Inflammatory macrophage treated with lipopolysaccharide for 1 hour (primary cell): ENCODE measurements at places on chromosomes 2 and 18.
A peak's percentile ranks its signal among the peaks of the same experiment; 100 is the strongest.

DNA sequence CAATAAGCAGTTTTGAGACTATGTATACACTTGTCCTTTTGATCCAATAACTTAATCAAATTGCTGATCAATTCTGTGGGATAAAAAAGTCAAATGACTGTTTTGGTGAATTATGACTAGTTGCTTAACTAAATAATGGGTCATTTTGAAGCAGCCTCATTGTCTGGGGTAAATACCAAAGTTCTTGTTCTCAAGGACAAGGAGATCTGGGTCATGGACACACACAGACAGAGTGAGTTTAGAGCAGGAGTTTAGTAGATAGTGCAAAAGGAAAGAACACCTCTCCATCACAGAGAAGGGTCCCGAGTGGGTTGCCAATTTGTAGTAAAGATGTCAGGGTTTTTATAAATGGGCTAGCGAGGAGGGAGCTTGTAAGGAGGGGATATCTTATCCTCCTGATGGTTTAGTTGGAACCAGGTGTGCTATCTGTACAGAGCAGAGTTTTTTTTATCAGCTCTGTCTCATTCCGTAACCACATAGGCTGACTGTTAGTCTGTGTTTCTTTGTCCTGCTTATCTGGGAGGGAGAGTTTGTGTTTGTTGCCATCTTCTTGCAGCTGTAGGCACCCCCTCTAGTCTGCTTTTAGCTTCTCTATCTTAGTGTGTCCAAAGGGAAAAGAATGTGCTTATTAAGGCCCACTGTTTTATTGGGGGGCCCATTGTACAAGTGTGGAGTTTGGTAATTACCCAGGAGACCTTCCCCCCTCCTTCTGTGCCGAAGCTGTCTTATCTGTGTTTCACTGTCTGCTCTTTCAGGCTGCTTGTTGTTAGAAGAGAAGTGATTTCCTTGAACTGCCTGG, 48.7 kb upstream of the C1GALT1C1L start:
- no peak for DNase-seq

- no peak for DNase-seq
These were observed 217.6 kb downstream of the BABAM2 start for GRCh38 chr2:28108143-28108542.

DNA sequence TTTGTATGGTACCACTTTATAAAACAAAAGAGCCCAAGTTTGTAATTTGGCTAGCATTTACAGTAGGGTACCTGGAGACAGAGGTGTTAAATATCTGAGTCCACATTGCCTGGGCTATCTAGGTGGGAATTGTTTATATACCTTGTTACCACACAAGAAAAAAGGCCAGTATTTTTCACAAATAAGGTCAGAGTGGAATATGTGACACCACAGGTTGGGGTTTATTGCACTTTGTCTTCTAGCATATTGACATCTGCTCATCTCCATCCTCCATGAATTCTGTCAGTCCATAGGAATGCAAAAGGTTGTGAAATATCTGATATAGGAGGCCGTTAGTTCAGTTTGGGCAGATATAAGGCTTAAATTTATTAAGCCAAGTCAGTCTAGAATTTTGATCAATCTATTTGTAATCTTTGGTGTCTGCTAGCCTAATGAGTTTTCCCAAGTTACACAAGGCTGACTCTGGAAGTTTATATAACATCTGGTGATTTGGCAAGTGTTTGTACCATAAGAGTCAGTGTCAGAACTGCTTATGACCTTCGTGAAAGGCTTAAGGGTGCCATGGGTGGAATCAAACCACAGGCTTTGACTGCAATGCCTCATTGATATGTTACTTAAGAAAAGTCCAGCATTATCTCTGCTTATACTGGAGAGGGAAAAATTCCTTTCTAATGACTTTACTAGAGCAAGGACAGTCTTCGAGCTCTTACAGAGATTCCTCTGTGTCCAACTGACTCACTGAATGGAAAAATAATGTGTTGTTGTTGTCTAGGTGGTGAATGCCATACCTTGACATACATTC, 11.3 kb upstream of the DPP4 start:
- DNase-seq, result no peak

DNA sequence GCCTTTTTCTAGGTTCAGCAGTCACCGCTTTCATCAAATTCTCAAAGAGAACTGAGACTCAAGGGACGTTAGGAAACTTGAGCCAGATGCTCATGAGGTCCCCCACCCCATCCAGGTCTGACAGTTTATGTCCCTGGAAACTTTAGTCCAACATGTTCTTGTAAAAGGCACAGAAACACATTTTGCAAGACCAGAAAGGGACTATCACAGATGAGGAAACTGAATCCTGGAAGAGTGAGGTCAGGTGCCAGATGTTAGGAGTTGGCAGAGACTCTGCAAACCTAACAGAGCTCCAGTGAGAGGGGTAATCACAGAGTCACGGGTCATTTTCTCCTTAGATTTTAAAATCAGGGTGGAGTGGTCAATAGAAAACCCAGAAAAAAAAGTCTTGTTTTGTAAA, 76.6 kb downstream of the RDH14 start:
- no peak for DNase-seq

GRCh38 chr2:63378589-63378988, 209.7 kb downstream of the WDPCP start:
- no peak for DNase-seq

DNA sequence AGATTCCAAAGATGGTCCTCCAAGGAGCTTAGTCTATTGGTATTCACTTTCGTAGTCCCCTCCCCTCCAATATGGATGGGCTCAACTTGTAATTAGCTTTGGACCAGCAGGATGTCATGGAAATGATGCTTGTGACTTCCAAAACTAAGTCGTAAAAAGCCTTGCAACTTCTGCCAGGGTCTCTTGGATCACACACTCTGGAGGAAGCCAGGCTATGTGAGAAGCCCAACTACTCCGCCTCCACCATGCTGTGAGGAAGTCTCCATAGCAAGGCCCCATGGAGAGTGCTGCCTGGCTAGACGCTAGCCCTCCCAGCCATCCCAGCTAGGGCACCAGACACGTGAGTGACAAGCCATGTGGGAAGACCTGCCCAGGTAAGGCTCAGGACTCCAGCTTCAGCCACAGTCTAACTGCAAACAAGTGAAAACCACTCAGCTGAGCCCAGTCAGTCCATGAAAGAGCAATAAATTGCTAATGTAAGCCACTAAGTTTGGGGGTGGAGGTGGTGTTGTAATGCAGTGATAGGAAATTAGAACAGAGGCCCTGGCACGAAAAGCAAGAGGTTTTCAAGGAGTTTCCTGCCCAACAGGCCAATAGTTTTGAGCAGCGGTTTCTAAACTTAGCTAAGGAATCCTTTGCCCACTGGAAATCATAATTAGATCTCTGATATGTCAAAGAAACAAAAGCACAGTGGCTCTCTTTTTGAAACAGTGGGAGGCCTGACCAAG, 77.5 kb upstream of the GLI2 start:
- no peak for DNase-seq

- no peak for DNase-seq
These were observed 29.9 kb downstream of the NBAS start for GRCh38 chr2:15531095-15531854.

DNA sequence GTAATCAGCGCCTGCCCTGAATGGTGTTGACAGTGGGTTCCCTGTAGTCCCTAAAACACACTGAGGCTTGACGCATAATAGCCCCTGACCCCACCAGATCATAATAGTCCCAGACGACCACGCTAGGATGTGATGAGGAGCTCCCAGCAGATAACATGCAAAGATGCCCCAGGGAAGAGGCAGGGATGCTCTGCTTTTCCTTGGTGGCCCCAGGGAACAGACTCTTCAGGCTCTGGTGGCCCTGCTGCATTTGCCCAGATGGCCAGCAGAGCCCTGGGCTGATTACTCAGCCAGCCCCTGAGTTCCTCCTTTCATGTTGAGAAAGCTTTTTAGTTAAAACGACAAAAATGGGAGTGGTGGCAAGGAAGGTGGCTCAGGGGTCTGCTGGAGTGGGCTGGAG, 5.9 kb upstream of the NCKAP5 start:
- no peak for DNase-seq

DNA sequence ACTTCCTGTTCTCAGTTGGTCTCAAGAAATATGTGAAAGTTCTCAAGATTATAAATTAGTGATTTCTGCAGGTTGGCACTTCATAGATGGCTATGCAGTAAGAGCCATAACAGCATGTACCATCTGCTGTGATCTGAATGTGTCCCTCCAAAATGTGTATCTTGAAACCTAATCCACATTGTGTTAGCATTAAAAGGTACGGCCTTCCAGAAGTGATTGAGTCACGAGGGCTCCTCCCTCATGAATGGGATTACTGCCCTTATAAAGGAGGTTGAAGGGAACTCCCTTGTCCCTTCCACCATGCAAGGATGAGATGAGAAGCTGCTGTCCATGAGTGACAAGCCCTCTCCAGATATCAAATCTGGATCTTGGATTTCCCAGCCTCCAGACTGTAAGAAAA, 45.0 kb downstream of the METTL4 start:
- DNase-seq, result no peak

- DNase-seq, result no peak
These were observed 10.0 kb upstream of the THADA start for GRCh38 chr2:43605851-43606250.

DNA sequence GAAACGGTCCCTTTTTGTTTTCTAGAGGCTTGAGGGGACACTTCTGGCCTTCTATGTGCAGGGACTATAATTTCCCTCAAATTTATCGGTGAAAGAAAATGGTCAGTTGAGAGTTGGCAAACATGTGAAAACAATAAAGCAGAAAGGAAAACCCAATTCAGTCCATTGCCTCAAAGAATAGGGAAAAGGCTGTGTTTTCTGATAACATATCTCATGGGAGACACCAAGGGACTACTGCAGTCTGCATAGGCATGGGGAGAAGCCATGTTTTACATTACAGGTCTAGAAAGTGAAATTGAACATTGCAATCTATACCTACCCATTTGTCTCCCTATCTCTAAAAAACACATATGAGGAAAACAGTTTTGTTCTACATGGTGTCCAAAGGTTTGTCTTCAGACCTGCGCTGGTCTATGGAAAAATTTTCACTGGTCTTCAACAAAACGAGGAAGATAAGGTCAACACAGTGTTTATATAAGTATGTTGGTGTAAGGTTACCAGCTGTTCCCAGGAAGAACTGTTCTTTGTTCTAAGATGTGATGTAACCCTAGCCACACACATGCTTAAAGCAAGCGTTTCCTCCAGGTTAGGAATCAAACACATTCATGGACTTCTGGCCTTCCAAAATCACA, 179.7 kb downstream of the MREG start:
- DNase-seq, result no peak

DNA sequence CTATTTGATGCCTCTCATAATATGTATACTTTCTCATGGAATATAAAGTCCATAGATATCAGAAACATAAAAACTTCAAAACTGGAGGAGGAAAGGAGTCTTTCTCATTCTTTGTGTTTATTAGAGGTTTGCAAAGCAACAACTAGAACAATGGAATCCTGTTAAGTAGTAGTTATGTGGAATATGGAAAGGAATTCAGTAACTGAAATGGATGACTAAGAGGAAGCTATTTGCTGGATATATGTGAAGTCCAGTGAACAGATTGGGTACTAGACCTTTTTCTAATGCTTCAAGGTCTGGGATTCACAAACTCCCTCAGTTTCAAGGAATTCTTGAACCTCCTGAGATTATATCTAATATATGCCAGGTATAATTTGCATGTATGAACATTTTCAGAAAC, 353.6 kb upstream of the FANCL start:
- DNase-seq, result no peak

- no peak for DNase-seq
These were observed 193.0 kb upstream of the RGPD4 start for GRCh38 chr2:107633580-107634147.

- no peak for DNase-seq
These were observed 122.5 kb downstream of the TPGS2 start for GRCh38 chr18:36706134-36706881.

DNA sequence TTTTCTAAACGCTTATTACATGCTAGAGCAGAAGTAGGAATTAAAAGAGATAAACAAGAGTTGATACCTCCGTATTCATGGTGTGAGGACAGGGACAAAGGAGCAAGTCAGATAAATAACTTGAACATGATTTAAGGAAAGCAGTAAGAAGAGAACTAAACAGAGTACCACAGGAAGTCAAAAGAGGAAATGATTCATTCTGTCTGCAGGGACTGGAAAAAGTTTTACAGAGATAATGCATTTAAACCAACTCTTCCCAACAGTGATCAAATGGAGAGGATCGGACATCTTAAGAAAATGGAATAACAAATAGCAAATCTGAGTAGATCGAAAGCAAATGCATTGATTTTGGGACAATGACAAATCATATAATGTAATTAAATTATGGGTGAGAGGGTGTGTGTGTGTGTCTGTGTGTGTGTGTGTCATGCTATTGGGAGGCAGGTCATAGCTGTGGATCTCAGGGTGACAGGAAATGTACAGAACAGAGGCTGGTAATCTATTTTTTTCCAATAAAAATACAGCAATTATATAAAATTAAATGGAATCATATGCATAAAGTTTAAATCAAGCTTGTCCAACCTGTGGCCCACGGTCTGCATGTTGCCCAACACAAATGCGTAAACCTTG, 113.4 kb downstream of the MC4R start:
- no peak for DNase-seq

DNA sequence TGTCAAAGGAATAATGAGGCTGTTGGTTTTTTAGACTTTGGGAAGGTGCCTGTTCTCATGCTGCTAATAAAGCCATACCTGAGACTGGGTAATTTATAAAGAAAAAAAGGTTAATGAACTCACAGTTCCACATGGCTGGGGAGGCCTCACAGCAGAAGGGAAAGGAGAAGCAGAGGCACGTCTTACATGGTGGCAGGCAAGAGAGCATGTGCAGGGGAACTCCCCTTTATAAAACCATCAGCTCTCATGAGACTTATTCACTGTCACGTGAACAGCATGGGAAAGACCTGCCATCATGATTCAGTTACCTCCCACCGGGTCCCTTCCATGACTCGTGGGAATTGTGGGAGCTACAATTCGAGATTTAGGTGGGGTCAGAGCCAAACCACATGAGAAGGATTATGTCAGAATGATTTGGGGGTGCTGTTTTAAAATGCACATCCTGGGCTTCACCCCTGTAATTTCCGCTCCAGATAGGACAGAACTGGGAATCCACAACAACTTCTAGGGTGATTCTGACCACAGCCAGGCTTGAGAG, 37.8 kb downstream of the TCF7L1 start:
- peak; percentile 62 for DNase-seq

GRCh38 chr18:78595453-78595852, 384.2 kb upstream of the SALL3 start:
- DNase-seq, result no peak

DNA sequence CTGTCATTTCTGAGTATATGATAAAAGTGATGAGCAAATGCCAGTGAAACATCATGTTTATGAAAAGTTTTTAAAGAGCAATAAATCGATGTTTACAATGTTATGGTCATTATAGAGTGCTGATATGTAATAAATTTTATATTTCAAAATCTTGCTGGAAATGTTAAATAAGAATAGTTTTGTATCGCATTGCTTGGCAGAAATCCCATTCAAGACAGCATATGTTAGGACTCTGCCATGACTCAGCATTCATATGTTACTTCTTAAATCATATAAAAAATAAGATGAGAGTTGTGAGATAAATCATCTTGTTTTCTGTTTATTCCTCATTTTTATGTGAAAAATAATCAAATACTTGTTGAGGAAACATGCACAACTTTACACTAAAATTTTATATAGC, 949.9 kb upstream of the NRXN1 start:
- DNase-seq, result no peak

GRCh38 chr2:76613330-76613729, 902.6 kb upstream of the GCFC2 start:
- DNase-seq, result no peak

GRCh38 chr2:80499095-80499494, 194.5 kb upstream of the LRRTM1 start:
- no peak for DNase-seq

GRCh38 chr2:121776361-121776760, 20.9 kb downstream of the TSN start:
- no peak for DNase-seq
